Melanocyte of skin (primary cell): ENCODE measurements at places on chromosomes 7 and 10. TPM values are rescaled to one million over a fixed set of nuclear protein-coding genes. Genes with fewer than 3 reads are reported as not detected.

The TRIL gene
- 0.34 and 0.73 TPM in 2 replicates for total RNA-seq

The KEL gene
- total RNA-seq: not detected in 2 replicates

The PRDX3 gene
- total RNA-seq: 160 and 183 TPM in 2 replicates

The TLX1 gene
- total RNA-seq: not detected in 2 replicates

The MLLT10 gene
- 38.2 and 81.4 TPM in 2 replicates for total RNA-seq

The COBL gene
- 0.33 and 9.3 TPM in 2 replicates for total RNA-seq

The EIF4H gene
- 155 and 231 TPM in 2 replicates for total RNA-seq

The CYP3A5 gene
- under 0.01 TPM in 1 of 2 replicates, not detected in the other for total RNA-seq

The NPC1L1 gene
- total RNA-seq: not detected in 2 replicates
